Tibial artery (tissue), 4 donors: ENCODE measurements at places on chromosomes 16 and 17.

- no peak overlapping the region for H3K4me3 ChIP-seq
- H3K4me1 ChIP-seq: no peaks in the 10 kb centered on the region
- H3K36me3 ChIP-seq: no peaks in the 10 kb centered on the region
- no peaks in the 10 kb centered on the region for H3K27me3 ChIP-seq
Observed at GRCh38 chr17:32971171-32971570, 20.5 kb upstream of the SPACA3 start.

- H3K4me3 ChIP-seq: no peak overlapping the region
- peaks cover 19% of the 10 kb centered on the region for H3K36me3 ChIP-seq
- peaks cover 51% of the 10 kb centered on the region for H3K4me1 ChIP-seq
- H3K27ac ChIP-seq: peak overlapping the region; percentile 89
- DNase-seq: peak; percentile 9
Observed at GRCh38 chr17:42018339-42018738, 1.1 kb upstream of the DNAJC7 start.

DNA sequence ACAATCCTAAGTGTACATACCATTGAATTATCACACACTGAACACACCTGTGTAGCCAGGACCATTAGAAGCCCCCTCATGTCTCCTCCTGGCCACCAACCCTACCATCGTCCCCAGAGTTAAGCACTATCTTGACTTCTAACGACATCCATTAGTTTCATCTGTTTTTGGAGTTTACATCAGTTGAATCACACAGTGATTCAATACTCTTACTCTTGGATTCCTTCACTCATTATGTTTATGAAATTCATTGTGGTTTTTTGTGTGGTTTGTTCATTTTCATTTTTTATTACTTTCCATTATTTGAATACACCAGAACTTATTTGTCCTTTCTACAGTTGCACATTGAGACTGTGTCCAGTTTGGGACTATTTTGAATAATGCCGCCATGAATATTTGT is 13.6 kb downstream of the DRC7 start:
- H3K36me3 ChIP-seq: no peaks in the 10 kb centered on the region
- no peaks in the 10 kb centered on the region for H3K4me1 ChIP-seq
- no peak for DNase-seq
- no peaks in the 10 kb centered on the region for H3K27me3 ChIP-seq
- H3K27ac ChIP-seq: no peak overlapping the region

DNA sequence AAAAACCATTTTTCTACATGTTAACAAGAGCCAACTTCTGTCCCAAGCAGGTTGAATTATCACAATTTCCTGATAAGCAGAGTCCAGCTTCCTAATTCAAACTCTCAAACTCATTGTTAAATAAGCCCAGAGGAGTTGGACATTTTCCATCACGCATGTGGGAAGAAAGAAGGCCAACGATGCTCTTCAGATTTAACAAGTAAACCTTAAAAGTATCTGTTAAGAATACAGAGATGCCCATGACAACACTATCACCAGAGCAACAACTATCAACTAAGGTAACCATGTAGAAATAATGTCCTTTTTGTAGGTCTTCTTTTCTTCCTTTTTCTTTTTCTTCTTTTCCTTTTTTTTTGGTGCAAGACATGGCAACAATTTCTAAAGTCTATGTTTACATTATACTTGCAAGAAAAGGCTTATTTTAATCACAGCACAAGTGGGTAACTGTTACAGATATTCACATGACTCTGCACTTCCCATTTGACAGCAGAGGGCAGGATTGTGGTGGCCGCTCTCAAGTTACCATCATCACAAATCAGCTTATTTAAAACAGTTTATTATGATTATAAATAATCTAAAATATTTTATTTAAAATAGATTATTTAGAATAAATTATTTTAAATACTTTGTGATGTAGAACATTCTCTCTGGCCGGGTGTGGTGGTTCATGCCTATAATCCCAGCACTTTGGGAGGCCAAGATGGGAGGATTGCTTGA is 35.7 kb upstream of the DHRS7B start:
- no peak overlapping the region for H3K27ac ChIP-seq
- no peak overlapping the region for H3K4me3 ChIP-seq
- DNase-seq: no peak
- H3K27me3 ChIP-seq: no peaks in the 10 kb centered on the region

- H3K27ac ChIP-seq: no peak overlapping the region
- no peak overlapping the region for H3K4me3 ChIP-seq
- H3K4me1 ChIP-seq: peaks cover 7% of the 10 kb centered on the region
- H3K27me3 ChIP-seq: no peaks in the 10 kb centered on the region
- H3K36me3 ChIP-seq: no peaks in the 10 kb centered on the region
Observed at GRCh38 chr16:50812046-50812445, 70.2 kb downstream of the CYLD start.

GRCh38 chr17:68383443-68384321 is 73.6 kb downstream of the WIPI1 start:
- H3K27ac ChIP-seq: no peak overlapping the region
- no peak overlapping the region for H3K4me3 ChIP-seq
- no peaks in the 10 kb centered on the region for H3K36me3 ChIP-seq
- no peaks in the 10 kb centered on the region for H3K27me3 ChIP-seq
- no peak for DNase-seq
